Activated CD4-positive, alpha-beta T cell treated with anti-CD3 and anti-CD28 coated beads for 36 hours (primary cell): ENCODE measurements at places on chromosomes 3 and 15. TPM values are rescaled to one million over a fixed set of nuclear protein-coding genes. Genes with fewer than 3 reads are reported as not detected.
A peak's percentile ranks its signal among the peaks of the same experiment; 100 is the strongest.

DNA sequence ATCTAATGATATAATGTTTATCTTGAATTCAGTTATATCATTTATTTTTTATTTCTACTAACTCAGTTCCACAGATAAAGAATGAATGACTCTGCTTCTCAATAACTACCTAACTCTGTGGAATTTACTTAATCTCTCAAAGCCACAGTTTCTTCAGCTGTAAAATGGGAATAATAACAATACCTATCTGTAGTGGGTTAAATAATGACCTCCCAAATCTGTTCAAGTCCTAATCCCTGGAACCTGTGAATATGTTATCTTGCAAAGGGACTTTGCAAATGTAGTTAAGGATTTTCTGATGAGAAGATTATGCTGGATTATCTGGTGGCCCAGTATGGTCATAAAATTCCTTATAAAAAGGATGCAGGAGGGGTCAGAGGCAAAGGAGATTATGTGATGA lies 61.7 kb downstream of the THRB start:
- H3K4me3 ChIP-seq, result no peak overlapping the region
- H3K27me3 ChIP-seq, result no peaks in the 10 kb centered on the region
- DNase-seq, result no peak
- H3K27ac ChIP-seq, result no peak overlapping the region
- H3K36me3 ChIP-seq, result no peaks in the 10 kb centered on the region
- no peaks in the 10 kb centered on the region for H3K4me1 ChIP-seq

DNA sequence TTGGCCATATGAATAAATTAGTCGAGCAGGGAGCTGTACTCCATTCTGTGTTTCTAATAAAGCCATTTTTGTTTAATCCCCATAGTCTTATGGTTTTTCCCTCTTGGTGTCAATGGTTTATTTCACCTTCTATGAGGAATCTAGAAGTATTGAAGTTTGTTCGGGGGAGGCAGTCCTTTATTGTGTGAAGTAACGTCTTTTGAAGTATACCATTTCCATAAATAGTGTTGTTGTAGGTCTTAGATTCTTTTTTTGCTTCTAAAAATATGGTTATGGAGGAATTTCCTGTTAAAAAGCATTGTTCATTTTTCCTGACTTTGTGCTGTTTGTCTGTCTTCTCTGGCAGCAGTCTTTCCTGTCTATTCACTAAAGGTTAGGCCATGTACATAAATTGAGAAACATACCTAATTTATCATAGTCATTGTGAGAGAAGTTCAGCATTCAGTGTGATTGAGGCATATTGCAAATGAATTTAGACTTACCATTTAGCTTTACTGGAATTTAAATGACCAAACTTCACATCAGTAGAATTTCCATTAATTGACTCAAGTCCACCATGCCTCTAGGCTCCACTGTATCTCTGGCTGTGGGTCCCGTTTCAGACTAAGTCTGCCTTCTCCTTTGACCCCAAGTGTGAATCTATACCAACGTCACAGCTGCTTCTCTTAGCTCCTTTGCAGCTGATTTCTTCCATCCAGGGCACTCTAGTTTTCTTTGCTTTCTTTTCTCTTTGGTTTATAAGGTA lies 37.3 kb downstream of the YEATS2 start:
- no peak for DNase-seq
- no peaks in the 10 kb centered on the region for H3K4me1 ChIP-seq
- peaks cover 60% of the 10 kb centered on the region for H3K36me3 ChIP-seq
- no peak overlapping the region for H3K27ac ChIP-seq
- H3K4me3 ChIP-seq, result no peak overlapping the region

DNA sequence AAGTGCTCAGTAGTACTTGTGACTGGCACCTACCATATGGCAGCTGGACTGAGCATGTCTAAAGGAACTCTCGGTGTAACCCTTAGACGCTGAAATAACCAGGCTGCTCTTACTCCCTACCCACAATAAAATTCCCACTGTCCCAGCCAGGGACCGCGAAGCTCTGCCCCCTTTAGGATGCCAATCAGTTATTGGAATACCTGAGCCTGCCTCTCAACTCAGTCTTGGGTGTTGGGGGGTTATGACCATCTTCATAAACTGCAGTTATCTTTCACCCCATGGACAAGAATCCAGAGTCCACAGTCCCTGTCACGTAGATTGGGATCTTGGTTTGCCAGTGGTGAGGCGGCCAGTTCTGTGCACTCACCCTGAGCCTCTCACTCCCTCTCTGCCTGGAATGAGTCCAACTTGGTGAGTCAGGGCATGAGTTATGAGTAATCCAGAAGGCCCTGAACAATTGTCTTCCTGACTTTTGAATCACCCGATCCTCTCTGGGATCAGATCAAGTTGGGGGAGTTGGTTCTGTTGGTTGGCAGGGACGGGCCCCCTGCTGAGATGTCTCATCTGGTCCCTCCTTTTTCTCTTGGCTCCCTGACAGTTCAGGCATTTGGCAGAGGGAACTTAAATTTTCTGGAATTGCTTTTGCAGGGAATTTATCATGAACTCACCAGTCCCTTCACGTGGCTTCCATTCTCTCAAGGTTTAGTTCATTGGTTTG lies 120.1 kb upstream of the UBE2E1 start:
- H3K27me3 ChIP-seq, result no peaks in the 10 kb centered on the region
- H3K27ac ChIP-seq, result no peak overlapping the region
- no peak overlapping the region for H3K4me3 ChIP-seq
- H3K4me1 ChIP-seq, result peaks cover 3% of the 10 kb centered on the region
- peak; percentile 34 for DNase-seq
- no peaks in the 10 kb centered on the region for H3K36me3 ChIP-seq

- no peak for DNase-seq
- H3K27me3 ChIP-seq, result peaks cover 15% of the 10 kb centered on the region
- H3K4me3 ChIP-seq, result no peak overlapping the region
These were observed 10.7 kb downstream of the THSD4 start for GRCh38 chr15:71125831-71126450.

DNA sequence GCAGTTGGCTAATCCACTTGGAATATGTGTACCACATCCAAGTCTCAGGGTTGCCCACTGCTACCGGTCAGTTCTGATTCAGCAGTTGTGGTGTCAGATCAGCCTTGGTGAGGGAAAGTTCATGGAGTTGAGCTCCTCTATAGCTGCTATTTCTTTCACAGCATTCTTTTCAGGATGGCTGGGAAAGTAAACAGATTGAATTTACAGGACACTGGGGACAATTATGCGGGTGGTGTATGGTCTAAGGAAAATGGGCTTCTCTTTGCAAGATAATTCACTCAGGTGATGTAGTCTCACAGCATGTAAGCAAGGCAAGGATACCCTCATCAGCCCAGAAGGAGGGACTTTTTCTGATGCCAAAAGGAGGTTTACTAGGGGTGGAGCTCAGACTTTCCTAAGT lies 249.9 kb downstream of the DOCK3 start:
- DNase-seq, result no peak
- H3K27me3 ChIP-seq, result peaks cover 8% of the 10 kb centered on the region
- H3K4me1 ChIP-seq, result peaks cover 8% of the 10 kb centered on the region
- no peak overlapping the region for H3K27ac ChIP-seq

- H3K36me3 ChIP-seq, result no peaks in the 10 kb centered on the region
- H3K4me3 ChIP-seq, result no peak overlapping the region
These were observed 5.5 kb upstream of the CD200 start for GRCh38 chr3:112327371-112327951.

DNA sequence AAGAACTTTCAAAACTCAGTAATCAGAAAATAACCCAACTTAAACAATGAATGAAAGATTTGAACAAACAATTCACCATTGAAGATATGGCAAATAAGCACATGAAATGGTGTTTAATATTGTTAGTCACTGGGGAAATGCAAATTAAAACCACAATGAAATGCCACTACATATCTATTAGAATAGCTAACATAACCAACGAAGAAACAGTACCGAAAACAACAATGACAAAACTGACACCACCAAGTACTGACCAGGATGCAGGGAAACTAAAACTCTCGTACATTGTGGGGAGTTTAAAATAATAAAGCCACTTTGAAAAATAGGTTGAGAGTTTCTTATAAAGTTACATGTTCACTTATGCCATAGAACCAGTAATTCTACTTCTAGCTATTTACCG lies 69.1 kb downstream of the KBTBD8 start:
- H3K4me3 ChIP-seq, result no peak overlapping the region
- no peaks in the 10 kb centered on the region for H3K4me1 ChIP-seq
- DNase-seq, result no peak
- H3K27me3 ChIP-seq, result peaks cover 2% of the 10 kb centered on the region
- H3K36me3 ChIP-seq, result no peaks in the 10 kb centered on the region

GRCh38 chr15:39110746-39111145 lies 470.1 kb upstream of the THBS1 start:
- H3K36me3 ChIP-seq, result no peaks in the 10 kb centered on the region
- no peak overlapping the region for H3K27ac ChIP-seq
- no peak for DNase-seq
- no peaks in the 10 kb centered on the region for H3K4me1 ChIP-seq
- no peak overlapping the region for H3K4me3 ChIP-seq
- peaks cover 13% of the 10 kb centered on the region for H3K27me3 ChIP-seq

GRCh38 chr3:127767126-127767525 lies 55.2 kb downstream of the MGLL start:
- no peaks in the 10 kb centered on the region for H3K27me3 ChIP-seq
- no peak overlapping the region for H3K27ac ChIP-seq
- peaks cover 1% of the 10 kb centered on the region for H3K36me3 ChIP-seq
- H3K4me1 ChIP-seq, result peaks cover 3% of the 10 kb centered on the region
- DNase-seq, result no peak

GRCh38 chr3:35664460-35664919 lies 25.2 kb downstream of the ARPP21 start:
- H3K4me1 ChIP-seq, result no peaks in the 10 kb centered on the region
- H3K36me3 ChIP-seq, result no peaks in the 10 kb centered on the region
- no peak overlapping the region for H3K4me3 ChIP-seq
- peaks cover 3% of the 10 kb centered on the region for H3K27me3 ChIP-seq

AGTR1 gene
- not detected for total RNA-seq
